ENCODE measurements at places on chromosomes 13 and 19.
A peak's percentile ranks its signal among the peaks of the same experiment; 100 is the strongest.

DNA sequence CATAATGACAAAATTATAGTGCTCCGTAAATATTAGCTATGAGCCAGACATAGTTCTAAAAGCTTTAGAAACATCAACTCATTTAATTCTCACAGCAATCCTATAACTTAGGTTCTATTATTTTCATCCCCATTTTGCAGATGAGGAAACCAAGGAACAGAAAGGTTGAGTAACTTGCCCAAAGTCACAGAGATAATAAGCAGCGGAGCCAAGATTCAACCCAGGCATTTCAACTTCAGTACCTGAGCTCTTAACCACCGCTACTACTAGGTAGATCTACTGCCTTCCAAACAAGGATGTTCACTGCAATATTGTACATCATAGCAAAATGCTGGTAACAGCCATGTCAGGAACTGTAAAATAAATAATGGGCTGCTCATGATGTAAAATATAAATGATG is 39.9 kb downstream of the ELF1 start:
- H3K27ac ChIP-seq = no peak overlapping the region
- H3K36me3 ChIP-seq = no peaks in the 10 kb centered on the region
- H3K4me3 ChIP-seq = peak overlapping the region; percentile 1
- H3K27me3 ChIP-seq = no peaks in the 10 kb centered on the region
- H3K4me1 ChIP-seq = peaks cover 25% of the 10 kb centered on the region

GRCh38 chr13:50228527-50228926 is 213.3 kb downstream of the KCNRG start:
- no peak for DNase-seq
- H3K27ac ChIP-seq = no peak overlapping the region
- no peaks in the 10 kb centered on the region for H3K27me3 ChIP-seq
- no peaks in the 10 kb centered on the region for H3K36me3 ChIP-seq
- no peaks in the 10 kb centered on the region for H3K4me1 ChIP-seq
- H3K4me3 ChIP-seq = no peak overlapping the region

DNA sequence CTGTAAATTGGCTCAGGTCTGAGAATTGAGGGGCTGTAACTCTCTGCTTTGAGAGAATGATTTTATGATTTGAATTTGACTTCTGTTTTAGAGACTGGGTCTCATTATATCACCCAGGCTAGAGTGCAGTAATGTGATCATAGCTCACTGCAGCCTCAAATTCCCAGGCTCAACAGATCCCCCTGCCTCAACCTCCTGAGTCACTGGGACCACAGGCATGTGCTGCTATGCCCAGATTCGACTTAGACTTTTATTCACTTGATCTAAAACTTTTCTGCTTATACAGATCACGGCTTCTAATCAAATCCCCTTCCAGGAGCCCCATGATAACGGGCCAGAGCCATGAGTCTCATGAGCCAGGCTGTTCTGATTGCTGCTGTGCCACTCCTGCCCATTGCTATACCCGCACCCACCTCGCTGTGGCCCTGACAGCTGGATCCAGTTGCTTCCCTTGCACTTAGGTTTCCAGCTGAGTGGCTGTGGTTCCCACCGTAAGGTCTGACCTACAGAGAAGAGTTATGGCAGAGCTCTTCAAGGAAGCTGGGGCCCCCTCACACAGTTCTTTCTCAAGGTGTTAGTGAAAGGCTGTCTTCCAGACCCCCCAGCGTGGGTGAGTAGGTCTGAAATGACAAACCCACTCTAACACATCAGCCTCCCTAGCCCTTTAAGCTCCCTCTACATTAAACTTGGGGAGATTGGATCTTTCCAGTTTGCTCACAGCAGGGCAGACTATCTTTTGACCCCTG is 251.2 kb upstream of the SGCG start:
- H3K4me3 ChIP-seq = no peak overlapping the region
- H3K27ac ChIP-seq = no peak overlapping the region
- H3K27me3 ChIP-seq = no peaks in the 10 kb centered on the region
- H3K36me3 ChIP-seq = no peaks in the 10 kb centered on the region

- H3K4me1 ChIP-seq = no peaks in the 10 kb centered on the region
- no peak overlapping the region for H3K4me3 ChIP-seq
- H3K27ac ChIP-seq = no peak overlapping the region
- no peaks in the 10 kb centered on the region for H3K27me3 ChIP-seq
These were observed 147.1 kb downstream of the NUFIP1 start for GRCh38 chr13:44842158-44842557.

GRCh38 chr13:51821606-51822005 is 17.6 kb upstream of the DHRS12 start:
- no peaks in the 10 kb centered on the region for H3K27me3 ChIP-seq
- H3K4me3 ChIP-seq = no peak overlapping the region
- H3K36me3 ChIP-seq = no peaks in the 10 kb centered on the region
- DNase-seq = no peak

DNA sequence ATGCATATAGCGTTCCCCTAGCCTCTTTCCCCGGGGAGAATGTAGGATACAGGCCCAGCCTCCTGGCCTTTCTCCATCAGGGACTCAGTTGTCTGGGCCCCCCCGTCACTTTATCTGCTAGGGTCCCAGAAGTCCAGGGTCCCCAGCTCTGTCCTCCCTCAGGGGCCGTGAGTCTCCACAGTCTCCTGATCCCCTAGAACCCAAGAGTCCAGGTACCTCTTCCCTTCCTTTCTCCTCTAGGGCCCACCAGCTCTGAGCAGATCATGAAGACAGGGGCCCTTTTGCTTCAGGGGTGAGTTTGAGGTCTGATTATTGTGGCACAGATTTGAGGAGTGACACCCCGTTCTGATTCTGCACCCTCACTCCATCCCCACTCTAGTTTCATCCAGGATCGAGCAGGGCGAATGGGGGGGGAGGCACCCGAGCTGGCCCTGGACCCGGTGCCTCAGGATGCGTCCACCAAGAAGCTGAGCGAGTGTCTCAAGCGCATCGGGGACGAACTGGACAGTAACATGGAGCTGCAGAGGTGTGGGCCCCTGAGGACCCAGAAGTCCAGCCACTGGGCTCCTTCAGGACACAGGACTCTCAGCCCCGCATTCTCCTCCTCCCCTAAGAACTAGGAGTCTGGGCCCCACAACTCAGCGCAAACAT is 758 bp downstream of the BAX start:
- H3K4me3 ChIP-seq = peak overlapping the region; percentile 79
- peaks cover 7% of the 10 kb centered on the region for H3K4me1 ChIP-seq
- no peaks in the 10 kb centered on the region for H3K27me3 ChIP-seq
- H3K36me3 ChIP-seq = no peaks in the 10 kb centered on the region

GRCh38 chr19:5628919-5629481 is 6.1 kb downstream of the SAFB start:
- peaks cover 20% of the 10 kb centered on the region for H3K36me3 ChIP-seq
- H3K27ac ChIP-seq = no peak overlapping the region

DNA sequence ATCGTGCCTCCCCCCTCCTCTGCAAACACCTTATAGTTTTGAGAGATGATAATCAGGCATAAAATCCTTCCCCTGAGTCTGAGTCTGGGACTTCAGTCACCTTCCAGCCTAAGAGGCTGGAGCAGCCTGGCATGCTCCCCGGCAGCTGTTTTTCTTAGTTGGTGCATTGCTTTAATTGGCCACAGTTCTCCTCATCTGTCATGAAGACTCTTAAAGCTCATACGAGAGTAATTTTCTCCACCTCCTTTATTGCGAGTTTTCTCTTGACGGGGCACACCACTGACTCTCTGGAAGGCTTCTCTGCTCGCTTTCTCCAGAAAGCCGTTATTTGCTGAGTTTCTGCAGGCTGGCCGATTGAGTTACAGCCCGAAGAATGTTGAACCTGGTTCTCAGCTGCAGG is 310.5 kb downstream of the ATP8A2 start:
- DNase-seq = no peak
- H3K27ac ChIP-seq = no peak overlapping the region
- H3K4me3 ChIP-seq = no peak overlapping the region
- no peaks in the 10 kb centered on the region for H3K27me3 ChIP-seq
- no peaks in the 10 kb centered on the region for H3K36me3 ChIP-seq
